ENCODE measurements at places on chromosomes 2 and 18.

- DNase-seq = no peak
These were observed 1272.7 kb upstream of the TMEFF2 start for GRCh38 chr2:193467276-193467987.

- DNase-seq = no peak
These were observed 26.0 kb downstream of the MAP4K4 start for GRCh38 chr2:101723371-101724124.

DNA sequence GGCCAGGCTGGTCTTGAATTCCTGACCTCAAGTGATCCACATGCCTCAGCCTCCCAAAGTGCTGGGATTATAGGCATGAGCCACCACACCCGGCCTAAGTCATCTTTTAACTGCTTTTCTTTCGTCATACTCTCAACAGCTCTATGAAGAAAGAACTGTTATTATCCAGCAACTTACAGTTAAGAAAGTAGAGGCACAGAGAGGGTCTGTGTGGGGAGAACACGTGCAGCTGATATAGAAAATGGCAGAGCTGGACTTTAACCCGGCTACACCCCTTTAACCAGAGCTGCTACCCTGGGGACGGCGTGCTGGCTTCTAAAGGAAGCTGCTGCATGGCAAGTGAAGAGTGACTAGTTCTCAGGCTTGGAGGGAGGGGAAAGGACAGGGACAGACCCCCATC lies 25.5 kb downstream of the IGFBP2 start:
- DNase-seq = no peak

DNA sequence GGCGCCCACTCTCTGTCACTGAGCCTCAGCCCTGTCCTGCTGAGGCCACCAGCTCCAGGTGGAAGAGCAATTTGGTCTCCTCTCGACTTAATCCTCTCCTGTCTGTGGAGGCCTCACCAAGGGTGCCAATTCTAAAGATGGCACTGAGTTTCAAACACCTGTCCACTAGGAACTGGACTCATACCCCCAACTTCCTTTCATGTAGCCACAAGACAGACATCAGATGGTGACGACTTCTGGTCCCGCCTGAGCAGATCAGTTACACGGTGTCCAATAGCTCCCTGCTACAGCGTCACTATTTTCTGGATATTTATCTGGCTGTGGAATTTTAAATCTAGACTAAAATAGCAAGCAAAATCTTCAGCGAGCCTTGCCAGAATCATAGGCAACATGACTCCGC lies 24.5 kb upstream of the SP5 start:
- DNase-seq = no peak

DNA sequence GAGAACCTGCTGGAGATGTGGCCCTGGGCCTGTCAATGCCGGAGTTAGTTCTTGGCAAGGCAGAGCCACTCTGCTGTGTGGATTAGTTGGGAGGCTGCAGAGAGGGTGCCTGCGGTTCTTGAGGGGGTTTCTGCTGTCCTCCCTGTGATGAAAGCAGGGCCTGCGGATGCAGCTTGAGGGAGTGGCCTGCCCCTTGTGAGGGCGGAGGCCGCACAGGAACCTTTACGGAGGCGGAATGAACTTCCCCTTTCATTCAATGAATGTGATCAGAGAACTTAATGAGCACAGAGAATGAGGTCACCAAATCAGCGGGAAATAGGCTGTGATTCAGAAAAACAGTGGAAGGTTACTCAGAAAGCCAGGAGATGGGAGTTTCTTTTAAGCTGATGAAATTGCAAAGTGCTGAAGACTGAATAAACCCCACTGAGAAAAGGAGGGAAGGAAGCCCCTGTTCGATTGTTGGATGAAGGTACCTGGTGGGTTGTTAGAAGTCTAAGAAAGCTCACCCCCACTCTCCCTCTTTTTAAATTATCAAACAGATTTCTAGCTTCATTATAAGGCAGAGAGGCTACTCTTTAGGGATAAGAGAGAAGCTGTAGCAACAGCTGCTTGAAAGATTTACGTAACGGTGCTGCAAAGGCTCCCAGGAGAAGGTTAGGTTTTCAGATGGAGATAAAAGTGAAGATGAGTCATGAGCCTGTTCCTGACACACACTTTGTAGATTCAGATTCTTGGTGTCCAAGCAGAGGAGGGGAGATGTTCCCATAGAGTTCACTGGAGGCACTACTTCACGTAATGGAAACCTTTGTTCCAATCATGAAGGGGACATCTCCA lies 47.4 kb downstream of the VWA3B start:
- DNase-seq = no peak

GRCh38 chr2:236021499-236022057 lies 146.6 kb downstream of the GBX2 start:
- DNase-seq = no peak

DNA sequence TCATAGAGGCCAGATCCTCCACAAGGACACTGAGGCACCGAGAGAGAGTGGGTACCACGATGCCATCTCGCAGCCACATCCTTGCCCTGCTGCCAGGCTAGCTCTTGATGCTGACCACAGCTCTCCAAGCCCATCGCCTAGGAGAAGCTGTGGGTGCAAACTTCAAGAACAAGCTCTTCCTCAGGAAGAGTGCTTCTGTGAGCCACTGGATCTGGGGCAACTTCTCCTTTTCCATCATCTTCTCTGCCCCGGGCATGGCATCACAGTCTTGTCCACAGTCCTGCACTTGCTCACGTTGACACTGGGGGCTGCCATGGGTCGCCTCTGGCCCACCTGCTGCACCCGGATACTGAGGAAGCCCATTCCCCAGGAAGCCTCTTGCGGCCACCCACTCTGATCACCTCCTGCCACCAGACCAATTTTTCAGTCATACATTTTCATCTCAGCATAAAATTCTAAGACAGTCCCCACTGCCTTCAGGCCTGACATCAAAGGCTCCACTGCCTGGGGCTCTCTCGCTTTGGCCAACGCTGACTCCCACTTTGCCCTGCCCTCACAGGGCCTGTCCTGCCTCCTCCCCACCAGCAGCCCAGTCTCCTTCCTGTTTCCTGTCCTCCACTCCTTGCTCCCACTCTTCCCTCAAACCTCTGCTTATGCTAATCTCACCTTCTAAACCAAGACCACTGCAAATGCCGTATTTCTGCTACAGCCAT lies 243.9 kb downstream of the AFF3 start:
- DNase-seq = no peak

- DNase-seq = no peak
These were observed 97.7 kb downstream of the INO80D start for GRCh38 chr2:205988274-205988673.

DNA sequence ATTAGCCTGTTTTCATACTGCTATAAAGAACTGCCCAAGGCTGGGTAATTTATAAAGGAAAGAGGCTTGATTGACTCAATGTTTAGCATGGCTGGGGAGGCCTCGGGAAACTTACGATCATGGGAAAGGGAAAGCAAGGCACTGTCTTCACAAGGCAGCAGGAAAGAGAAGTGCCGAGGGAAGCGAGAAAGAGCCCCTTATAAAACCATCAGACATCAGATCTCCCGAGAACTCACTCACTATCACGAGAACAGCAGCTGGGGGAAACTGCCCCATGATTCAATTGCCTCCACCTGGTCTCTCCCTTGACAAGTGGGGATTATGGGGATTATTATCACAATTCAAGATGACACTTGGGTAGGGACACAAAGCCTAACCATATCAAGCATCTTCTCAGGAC lies 23.3 kb downstream of the RHOB start:
- no peak for DNase-seq

DNA sequence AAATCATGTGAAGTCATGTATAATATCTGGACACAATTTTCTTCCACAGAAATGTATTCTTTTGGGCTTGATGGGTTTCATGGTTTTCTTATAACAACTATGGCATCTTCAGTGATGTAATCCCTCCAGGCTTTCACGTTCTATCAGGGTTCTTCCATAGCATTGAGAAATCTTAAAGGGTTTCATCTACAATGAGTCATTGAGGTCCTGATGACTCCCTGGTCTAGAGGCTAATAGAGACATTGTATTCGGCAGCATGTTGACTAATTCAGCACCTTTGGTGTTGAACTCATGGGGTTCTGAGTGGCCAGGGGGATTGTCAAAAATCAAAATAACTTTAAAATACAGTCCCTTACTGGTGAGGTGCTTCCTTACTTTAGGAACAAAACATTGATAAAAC lies 614.0 kb upstream of the CRIM1 start:
- DNase-seq = no peak

GRCh38 chr18:57950542-57950941 lies 93.5 kb upstream of the NEDD4L start:
- DNase-seq = no peak

- no peak for DNase-seq
These were observed 846.4 kb downstream of the DCDC2C start for GRCh38 chr2:4549666-4550210.

- no peak for DNase-seq
These were observed 85.1 kb downstream of the CCDC85A start for GRCh38 chr2:56268856-56269255.

- DNase-seq = no peak
These were observed 30.1 kb downstream of the ITGA6 start for GRCh38 chr2:172457536-172457935.

GRCh38 chr2:10668402-10669012 lies 21.3 kb downstream of the NOL10 start:
- DNase-seq = no peak

DNA sequence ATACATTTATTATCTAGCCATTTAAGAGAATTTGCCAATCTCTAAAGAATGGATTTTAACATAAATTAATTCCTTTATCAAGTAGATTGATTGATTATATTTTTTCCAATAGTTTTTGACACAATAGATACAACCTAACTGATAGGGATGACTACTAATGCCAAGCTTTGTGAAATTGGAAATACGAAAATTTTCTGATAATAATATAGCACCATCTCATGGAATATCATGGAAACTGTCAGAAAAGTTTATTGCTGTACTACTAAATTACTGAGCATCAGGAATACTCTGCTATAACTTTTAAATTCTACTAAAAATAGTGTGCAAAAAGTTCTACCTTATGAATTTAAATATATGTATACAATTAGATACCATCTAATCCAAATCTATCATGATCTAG lies 101.8 kb upstream of the MAP2 start:
- no peak for DNase-seq

DNA sequence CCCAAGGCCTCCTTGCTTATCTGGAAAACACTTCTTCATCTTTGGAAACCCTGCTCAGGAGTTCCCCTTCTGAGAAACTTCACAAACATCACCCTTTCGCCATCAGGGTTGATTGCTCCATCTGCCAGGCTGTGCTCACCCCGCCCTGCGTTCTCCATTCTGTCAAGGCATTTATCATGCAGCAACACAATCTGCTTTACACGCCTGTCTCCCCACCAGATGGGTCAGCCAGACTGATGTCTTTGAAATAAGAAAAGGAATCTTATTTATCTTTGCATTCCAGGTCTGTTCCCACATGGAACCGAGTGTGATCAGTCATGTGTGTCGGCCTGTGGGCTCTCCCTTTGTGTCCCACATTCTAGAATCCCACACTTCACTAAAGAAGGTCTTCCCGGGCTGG lies 110.0 kb upstream of the ARL4C start:
- DNase-seq = no peak

DNA sequence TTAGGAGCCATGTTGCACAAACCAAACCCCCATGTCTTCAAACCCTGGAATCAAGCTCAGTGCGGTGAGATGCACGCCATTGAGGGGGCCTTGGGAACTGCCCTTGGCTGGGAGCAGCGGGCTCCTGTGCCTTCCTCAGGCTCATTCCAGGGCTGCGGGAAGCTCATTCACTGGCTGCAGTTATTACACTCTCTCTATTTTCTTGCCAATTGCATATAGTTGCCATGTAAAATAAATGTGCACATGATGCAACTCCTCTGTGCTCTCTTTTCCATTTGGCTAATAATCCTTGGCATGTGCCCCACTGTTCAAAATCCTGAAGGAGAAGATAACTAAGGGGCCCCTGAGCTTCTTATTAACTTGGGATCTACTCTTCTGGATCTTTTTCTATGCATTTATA lies 74.7 kb downstream of the KCTD1 start:
- DNase-seq = no peak

GRCh38 chr2:53826587-53827397 lies 33.0 kb downstream of the GPR75 start:
- no peak for DNase-seq

DNA sequence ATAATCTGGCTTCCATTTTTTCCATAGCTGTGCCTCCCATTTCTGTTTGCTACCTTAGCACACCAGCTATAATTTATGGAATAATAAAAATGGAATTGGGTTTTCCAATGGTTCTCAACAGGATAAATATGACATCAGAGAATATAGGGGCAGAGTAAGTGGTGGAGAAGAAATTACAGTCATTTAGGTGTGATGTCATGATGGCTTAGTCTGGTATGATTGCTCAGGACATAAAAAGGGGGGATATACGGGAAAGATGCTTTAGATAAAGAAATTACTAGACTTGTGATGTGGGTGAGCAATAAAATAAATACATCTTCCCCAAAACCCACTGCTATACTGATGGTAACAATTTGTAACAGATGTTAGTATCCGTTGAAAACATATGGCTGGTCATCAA lies 21.6 kb upstream of the KIF5C start:
- no peak for DNase-seq

DNA sequence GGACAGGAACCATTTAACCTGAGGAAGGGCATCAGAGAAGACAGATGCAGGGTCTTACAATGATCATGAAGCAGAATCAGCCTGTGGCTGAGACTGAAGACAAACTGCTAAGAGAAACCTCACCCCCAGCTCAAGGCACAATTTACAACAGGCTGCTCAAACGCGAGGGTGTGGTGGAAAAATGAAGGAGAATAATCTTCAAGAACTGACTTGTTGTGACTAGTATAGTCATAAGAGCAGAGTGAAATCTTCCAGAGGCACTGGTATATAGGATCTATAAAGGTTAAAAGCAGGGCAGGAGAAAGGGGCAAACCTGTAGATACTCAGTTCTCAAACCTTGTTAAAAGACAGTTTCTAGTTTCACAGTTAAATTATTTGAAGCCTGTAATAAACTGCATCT lies 1155.8 kb upstream of the TMEFF2 start:
- DNase-seq = no peak

- DNase-seq = no peak
These were observed 31.5 kb downstream of the USP34 start for GRCh38 chr2:61439241-61440002.

- DNase-seq = no peak
These were observed 261.5 kb downstream of the CELF4 start for GRCh38 chr18:37304012-37304680.

- DNase-seq = no peak
These were observed 548.0 kb downstream of the IRS1 start for GRCh38 chr2:226251661-226252060.

- DNase-seq = no peak
These were observed 58.7 kb upstream of the PEX13 start for GRCh38 chr2:60958800-60959199.
